ENCODE measurements at places on chromosomes 11 and 22.

DNA sequence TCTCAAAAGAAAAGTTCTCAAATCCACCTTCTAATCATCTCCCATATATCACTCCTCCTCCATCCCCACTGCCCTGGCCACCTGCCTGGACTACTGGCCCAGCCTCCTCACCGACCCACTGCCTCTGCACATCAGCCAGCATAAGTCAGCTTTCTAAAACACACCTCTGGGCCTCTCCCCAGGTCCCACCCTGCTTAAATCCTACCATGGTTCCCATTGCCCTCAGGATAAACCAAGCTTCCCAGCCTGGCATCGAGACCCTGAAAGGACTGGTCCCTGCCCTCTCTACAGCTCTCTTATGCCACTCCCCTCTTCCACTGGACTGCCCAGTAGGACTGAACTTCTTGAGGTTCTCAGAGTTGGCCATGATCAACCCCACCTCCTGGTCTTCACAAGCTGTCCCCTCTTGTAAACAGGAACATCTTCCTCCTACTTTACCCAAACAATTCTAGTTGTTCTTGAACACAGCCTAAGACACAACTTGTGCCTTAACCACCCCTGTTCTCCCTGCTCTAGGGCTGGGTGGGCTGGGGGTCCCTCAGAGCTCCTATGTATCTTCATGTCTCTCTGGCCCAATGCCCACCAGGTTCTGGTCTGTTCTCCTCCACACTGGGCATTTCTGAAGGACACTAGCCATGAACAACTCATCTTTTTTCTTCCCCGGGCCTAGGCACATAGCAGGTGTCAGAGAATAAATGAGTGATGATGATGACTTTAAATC, 12.6 kb upstream of the P2RY6 start:
- DNase-seq = no peak

- DNase-seq = peak; percentile 6
Observed at GRCh38 chr11:26753723-26754504, 32.1 kb upstream of the SLC5A12 start.

DNA sequence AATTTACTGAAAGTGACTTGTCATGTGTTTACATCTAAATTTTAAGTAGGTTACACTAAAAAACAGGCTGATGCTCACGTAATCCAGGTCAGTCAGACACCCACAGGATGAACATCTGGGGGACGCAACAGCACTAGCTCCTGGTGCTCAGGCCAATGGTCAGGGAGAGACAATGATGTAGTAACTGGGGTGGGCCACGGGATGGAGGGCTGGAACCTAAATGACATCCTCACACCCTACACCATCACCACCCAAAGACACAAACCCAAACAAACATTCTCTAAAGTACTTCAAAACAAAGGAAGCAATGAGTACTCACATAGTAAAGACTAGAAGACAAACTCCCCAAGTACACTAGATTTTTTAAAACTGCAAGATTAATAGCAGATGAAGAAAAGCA, 53.5 kb upstream of the SLC25A1 start:
- DNase-seq = no peak

GRCh38 chr11:35511666-35512065, 13.8 kb downstream of the PAMR1 start:
- no peak for DNase-seq

DNA sequence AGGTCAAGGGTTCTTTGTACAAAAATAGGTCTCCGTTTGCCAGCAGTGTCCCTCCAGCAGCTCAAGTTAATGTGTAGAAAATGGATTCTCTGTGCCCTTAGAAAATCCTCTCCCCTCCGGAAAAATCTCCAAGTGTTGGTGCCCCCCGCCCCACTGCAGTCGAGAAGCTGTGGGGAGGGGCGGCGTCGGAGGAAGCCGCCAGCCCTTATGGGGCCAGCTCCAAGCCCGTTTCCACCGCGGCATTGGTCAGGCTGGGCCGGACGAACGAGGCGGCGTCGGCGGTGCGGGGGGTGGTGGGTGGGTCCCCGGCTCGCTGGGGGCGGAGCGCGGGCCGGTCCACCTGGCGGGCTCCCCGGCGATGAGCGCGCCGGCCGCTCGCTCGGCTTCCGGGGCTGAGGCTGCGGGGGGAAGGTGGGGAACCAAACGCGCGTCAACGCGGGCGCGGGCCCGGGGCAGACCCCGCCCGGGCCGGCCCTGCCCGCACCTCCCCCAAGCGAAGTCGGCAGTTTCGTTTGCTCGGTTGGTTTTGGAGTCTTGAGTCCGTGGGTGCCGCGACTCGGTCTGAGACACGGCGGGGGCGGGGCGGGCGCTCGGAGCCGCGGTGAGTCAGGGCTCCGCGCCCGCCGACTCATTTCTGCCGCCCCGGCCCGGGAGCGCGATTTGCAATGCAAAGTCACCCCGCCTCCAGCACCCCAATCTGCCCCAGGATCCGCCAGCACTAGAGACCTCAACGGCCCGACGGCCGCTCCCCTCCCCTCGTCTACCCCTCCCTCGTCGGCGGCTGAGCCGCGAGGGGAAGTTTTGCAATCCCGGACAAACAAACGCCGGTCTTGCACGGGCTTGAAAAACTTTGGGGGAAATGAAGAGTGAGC, 1.4 kb downstream of the ASCL2 start:
- peak; percentile 75 for DNase-seq

GRCh38 chr11:64449381-64450167, 90.6 kb downstream of the RPS6KA4 start:
- peak; percentile 79 for DNase-seq

- no peak for DNase-seq
Observed at GRCh38 chr11:121500717-121501116, 48.0 kb upstream of the SORL1-AS1 start.

DNA sequence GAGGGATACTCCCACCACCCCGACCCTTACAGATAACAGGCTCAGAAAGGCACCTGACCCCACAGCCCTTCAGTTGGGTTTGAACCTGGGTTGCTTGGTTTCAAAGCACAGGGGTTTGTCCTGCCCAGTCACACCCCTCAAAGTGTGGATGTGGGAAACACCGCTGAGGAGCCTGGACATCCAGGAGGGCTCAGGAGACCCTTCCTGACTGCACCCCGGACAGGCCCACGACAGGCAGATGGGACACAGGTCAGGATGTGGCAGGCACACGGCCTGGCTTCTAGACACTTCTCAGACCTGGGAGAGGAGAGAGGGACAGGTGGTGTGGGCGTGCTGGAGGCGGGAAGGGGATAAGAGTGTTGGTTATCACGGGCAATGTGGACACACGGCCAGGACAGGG, 932.3 kb downstream of the BRD1 start:
- no peak for DNase-seq

DNA sequence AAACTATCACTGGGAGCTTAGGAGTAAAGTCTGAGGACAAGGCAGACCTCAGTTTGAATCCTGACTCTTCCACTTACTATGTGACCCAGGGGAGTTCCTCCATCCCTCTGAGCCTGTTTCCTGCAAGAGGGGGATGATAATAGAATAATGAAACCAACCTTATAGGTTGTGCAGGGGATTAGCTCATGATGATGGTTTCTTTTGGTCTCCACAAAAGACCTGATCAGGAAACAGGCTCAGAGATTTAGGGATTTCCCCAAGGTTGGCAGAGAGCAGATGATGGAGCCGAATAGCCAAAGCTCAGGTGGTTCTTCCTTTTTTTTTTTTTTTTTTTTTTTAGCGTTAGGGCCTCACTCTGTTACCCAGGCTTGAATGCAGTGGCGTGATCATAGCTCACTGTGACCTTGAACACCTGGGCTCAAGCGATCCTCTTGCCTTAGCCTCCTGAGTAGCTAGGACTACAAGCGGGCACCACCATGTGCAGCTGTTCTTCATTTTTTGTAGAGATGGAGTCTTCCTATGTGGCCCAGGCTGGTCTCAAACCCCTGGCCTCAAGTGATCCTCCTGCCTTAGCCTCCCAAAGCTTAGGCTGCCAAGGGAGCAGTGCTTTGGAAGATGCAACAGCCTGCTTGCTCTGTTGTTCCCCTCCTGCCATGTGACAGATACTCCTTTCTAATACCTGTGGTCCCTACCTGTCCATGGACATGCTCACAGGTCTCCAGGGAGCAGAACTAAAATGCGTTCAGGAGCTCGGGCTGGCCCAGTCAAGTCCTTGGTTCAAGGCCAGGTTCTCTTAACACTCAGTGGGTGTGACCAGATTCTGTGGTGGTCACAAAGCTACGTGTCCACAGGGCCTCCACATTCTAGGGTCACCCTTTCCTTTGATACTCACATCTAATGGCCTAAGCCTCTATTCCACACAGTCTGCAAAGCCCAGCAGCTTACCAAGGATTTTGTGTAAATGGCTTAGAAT, 22.3 kb downstream of the PATZ1 start:
- DNase-seq = no peak

All from GM20000 (cell line).